HuH-7 (cell line): ENCODE measurements at places on chromosomes 4 and X.

GRCh38 chr4:2276581-2277325, 14.8 kb upstream of the MXD4 start:
- no peak for DNase-seq

GRCh38 chr4:17577665-17578481, 875 bp downstream of the LAP3 start:
- peak; percentile 57 for DNase-seq

DNA sequence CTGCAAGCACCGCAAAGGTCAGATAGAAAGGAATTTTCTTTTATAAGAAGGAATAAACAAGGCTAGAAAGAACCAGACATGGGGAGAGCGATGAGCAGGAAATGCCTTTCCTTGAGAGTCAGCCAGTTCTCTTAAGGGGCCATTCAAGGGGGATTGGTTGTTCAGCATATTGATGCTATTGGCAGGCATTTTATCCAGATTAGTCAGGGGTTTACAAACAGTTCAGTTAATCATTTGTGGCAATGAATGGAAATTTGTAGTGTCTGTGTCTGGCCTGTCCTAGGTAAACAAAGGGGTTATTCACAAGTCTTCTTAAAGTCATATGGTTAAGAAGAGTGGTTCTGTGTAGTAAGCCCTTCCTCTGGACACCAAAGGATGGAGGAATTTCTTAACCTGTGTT, 184.7 kb upstream of the FRMPD4 start:
- no peak for DNase-seq

- no peak for DNase-seq
Observed at GRCh38 chrX:108216405-108216804, 124.8 kb downstream of the ATG4A start.

GRCh38 chr4:76200771-76201231, 12.8 kb downstream of the SCARB2 start:
- DNase-seq = peak; percentile 39

- DNase-seq = no peak
Observed at GRCh38 chrX:44698357-44698756, 145.5 kb upstream of the DUSP21 start.

DNA sequence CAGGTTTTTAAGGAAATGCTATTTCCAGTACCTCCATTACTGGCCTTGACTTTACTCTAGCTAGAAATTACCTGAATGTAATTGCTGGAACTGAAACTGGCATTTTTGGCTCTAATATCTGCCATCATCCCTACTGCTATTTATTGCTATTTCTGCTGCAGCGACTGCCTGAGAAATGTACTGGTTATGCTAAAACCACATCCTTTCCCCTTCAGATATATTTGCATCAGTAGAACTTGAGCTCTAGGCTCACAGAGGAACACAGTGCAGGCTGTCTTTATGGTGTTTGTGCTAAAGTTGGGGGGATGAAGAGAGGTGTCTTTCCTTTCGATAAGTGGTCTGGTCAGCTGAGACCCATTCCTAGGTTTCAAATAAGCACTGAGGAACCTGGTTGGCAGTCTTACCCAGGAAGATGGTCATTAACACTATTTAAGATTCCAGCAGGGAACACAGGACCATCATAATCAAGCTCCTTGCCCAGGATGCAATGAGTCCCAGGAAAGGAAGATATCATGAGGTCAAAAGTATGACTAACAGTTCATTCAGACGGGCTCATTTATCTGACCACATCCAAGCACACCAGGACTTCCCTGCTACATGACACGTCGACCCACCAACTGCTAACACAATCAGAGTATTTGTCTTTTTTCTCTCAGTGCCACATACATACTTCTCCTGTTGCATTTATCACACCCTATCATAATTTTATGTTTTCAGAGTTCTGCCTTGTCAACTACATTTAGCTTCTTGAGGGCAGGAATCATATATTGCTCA, 137.4 kb downstream of the GABRA3 start:
- DNase-seq = no peak

DNA sequence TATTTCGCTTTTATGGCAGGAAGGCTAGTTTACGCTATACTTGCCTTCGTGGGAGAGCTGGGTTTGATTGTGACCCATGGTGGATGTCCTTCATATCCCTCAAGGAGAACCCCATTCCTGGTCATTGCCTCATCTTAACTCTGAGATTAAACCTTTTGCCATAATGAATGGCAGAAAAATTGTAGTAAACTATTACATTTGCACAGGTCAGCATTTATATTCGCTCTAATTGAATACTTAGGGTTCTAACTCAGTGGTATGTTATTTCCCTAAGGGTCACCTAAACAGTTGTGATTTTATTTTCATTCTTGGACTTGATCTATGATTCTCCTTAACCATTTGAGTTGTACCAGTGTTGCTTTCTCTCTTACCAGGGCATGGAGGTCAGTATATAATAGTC, 13.4 kb downstream of the PDK3 start:
- DNase-seq = no peak

DNA sequence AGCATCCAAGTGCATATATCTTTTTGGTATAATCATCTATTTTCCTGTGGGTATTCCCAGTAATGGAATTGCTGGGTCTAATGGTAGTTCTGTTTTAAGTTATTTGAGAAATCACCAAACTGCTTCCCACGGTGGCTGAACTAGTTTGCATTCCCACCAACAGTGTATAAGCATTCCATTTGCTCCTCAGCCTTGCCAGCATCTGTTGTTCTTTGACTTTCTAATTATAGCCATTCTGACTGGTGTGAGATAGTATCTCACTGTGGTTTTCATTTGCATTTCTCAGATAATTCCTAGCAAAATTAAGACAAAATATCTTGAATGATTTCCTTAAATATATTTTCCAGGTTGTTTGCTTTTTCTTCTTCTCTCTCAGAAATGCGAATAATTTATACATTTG, 341.1 kb downstream of the GBA3 start:
- DNase-seq = no peak

DNA sequence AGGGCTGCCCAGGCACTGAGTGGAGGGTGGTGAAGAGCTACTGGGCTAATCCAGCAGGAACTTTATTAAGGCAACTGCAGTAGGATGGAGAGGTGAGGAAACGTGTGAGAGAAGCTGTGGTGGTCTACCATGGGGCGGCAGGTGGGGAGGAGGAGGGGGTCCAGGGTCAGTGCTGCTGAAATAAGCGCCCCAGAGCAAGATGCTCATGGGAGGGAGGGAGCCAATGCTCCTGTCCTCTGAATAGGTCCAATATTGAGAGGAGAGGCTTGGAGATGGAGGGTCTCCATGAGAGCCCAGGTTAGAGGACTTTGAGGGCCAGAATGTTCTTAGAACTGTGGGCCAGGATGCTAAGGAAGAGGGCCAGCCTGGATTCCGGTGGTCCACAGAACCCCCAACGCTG, 35.2 kb downstream of the EVC start:
- DNase-seq = no peak

GRCh38 chr4:182022909-182023308, 220.3 kb upstream of the TENM3 start:
- no peak for DNase-seq

DNA sequence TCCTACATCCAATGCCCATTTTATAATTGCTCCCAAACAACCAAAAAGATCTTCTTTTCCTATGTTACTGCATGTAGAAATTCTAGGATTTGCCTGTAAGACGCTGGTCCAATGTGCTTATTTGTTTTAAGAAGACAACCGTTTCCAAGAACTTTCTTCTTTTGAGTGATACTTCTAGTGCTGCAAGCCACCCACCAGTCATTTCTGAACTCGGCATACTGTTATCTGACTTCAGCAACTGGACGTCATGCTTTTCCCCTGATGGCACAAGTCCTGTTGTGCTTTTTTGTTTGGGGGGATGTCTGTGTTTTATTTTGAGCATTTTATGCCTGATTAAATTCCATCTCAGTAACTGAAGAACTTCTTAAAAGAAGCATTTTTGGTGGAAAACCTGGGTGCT, 16.0 kb upstream of the RAP1GDS1 start:
- no peak for DNase-seq

- DNase-seq = no peak
Observed at GRCh38 chr4:15692602-15693001, 10.3 kb upstream of the BST1 start.
